Stimulated activated CD8-positive, alpha-beta memory T cell treated with anti-CD3 and anti-CD28 coated beads, Interleukin-4, amount 100 ng/mL, for 1 hour (primary cell): ENCODE measurements at places on chromosomes 3 and 15.

DNA sequence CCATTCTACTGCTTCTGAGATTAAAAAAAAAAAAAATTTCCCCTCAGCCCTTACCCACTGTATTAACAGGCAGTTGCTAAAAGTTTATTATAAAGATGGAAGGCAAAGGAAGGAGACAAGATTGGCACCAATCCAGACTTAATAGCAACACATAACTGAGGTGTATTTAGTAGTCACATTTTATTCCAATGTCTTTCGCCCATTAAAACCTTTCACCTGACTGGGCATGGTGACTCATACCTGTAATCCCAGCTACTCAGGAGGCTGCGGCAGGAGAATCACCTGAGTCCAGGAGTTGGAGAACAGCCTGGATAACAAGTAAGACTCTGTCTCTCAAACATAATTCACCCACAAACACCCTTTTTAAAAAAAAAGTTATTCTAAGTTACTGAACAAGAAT is 4.4 kb downstream of the ACAP2 start:
- no peak for DNase-seq

GRCh38 chr3:107239703-107240102 is 137.5 kb upstream of the CCDC54 start:
- no peak for DNase-seq

- no peak for DNase-seq
These were observed 55.6 kb upstream of the XCR1 start for GRCh38 chr3:46082849-46083248.

- DNase-seq = no peak
These were observed 9.5 kb downstream of the MAPK6 start for GRCh38 chr15:52028431-52029093.

- DNase-seq = no peak
These were observed at the start of gene SLCO2A1 for GRCh38 chr3:134029734-134030378. Gene SLCO2A1, minus strand, starts transcription at chr3:134029925. Its CDS starts 123 bp downstream, at chr3:134029802.

DNA sequence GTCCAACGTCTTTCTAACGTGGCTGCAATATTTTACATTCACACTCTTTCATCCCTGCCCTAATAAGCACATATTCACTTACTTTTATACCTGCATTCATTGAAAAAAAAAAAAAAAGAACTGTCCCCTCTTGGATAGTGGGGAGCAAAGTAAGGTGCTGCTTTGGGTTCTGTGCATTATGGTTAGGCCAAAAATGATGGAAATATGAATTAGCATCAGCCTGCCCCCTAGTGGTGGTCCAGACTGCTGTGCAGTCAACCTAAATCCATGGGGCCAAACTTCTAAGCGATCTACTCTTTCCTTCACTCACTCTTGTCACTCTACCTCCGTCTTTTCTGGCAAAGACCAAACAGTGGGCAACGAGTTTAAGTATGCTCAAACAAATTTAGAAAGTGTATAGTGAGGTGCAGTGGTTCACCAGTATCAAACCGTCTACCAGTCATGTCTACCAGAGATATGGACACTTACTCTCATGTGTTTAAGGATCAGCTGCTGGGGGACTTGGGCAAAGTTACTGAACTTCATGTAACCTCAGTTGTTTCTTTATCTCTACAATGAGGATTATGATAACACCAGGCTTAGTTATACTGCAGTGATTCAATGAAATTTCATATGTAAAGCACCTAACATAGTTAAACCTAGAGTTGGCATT is 61.5 kb upstream of the GRM7 start:
- DNase-seq = no peak

- DNase-seq = no peak
These were observed 8.8 kb upstream of the SEMA7A start for GRCh38 chr15:74442604-74443003.

DNA sequence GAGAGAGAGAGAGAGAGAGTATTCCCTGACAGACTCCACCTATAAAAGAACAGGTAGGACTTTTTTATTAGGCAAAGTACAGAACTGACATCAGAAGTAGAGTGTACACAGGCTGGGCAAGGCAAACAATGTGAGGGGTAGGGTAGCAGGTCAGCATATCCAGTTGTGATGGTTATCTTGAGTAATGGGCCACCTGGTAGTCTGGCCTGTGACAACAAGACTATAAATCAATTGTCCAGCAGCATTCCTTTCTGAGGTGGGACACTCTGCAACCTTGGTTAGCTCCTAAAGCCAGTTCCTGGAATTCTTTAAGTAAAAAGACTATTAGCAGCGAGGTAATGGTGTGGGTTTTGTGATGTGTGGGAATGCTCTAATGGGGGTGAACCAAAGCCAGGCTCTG is 14.9 kb upstream of the TMCC1 start:
- DNase-seq = no peak

DNA sequence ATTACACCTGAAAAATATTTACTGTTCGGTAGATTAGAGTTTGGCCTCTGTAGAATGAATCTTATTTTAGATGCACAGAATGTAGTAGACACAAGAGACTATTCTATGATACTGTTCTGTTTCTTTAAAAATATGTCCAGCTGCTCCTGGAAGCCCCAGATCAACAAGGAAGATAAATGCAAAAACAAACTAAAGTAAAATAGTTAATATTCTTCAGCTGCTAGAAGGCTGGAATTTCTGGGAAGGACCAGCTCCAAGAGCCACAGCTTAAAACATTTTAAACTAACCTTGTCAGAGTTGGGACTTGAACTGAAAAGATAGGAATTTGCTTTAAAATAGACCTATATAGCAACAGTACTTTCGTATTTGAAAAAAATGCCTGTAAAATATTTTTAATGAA is 277.9 kb downstream of the PTPRG start:
- no peak for DNase-seq

GRCh38 chr3:171225708-171226107 is 199.2 kb upstream of the SLC2A2 start:
- no peak for DNase-seq

DNA sequence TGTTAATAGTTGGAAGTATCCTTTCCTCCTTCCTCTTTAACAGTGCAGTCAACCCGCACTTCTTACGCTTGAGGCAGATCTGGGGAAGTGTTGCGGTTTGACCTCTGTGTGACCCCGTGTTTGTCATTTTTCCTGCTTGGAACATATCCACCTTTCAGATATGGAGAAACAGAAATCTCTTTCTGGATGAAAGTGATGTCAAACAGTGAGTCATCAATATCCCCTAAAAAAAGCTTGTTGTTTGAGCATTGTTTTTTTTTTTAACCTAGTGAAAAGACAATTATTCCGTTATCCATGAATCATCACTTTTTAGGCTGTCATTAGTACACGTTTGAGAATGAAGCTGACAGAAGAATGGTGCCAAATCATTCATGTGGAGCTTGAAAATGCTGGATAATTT is 293.7 kb downstream of the ARPP21 start:
- DNase-seq = no peak

GRCh38 chr3:140081887-140082286 is 146.9 kb downstream of the CLSTN2 start:
- no peak for DNase-seq

GRCh38 chr3:50950591-50950990 is 275.9 kb downstream of the DOCK3 start:
- DNase-seq = no peak

DNA sequence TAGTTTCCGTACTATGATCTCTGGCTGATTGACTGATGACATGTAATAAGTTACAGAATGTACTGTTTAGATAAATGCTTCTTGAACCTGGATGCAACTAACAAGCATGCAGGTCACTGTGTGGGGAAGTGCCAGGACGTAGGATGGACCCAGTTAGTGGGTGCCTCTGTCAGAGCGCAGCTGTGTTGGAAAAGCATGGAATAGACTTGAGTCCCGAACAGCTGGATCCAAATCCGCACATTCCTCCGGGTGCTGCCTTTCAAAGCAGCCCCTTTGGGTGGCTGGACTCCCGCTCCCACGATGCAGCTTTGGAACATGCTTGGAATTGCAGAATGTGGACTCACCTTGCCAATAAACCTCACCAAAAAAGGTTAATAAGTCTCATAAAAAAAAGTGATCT is 35.5 kb upstream of the ALDH1A3 start:
- no peak for DNase-seq

DNA sequence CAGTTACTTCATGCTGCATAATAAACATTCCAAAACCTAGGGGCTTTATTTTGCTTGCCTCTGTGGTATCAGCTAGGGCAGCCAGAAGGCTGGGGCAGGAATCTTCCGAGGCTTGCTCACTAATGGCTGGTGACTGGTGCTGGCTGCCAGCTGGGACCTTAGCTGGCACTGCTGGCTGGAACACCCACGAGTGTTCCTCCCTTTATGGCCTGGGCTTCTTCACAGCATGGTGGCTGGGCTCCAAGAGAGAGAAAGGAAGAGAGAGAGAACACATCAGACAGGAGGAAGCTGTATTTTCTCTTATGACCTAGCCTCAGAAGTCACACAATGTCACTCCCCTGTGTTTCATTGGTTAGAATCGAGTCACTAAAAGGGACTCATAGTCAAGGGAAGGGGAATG is 23.9 kb upstream of the CDCP1 start:
- no peak for DNase-seq

- DNase-seq = no peak
These were observed 67.1 kb downstream of the MAGI1 start for GRCh38 chr3:65971293-65972252.

GRCh38 chr3:107689355-107689754 is 166.6 kb downstream of the BBX start:
- DNase-seq = no peak

GRCh38 chr3:114144909-114145688 is 33.8 kb downstream of the DRD3 start:
- DNase-seq = no peak

DNA sequence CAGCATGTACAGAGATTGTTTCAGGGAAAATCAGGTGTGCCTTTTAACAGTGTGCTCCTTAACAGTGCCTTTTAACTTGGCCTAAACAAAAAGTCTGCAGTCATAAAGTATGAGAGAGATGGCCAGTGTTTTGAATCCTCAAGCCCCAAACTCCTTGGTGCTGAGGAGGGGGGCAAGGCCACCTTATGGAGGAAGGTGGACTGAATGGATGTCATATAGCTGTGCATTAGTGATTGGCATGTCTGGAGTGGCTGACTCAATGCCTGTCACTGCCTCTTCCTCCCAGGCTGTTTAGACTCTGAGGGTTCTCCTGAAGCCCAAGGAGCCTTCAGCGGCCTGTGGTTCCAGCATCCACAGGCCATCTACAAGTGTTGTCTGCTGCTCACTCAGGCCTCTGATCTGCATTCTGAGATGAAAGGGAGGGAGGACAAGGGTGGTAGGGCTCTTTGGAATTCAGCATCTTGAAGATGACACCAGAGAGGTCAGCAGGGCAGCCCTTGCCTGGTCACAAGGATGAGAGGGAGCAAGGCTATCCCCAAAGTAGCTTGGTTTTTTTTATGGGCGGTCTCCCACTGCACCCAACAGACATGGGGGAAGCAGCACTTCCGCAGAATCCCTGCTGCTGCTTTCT is 1.5 kb downstream of the FOXL2NB start:
- DNase-seq = no peak

DNA sequence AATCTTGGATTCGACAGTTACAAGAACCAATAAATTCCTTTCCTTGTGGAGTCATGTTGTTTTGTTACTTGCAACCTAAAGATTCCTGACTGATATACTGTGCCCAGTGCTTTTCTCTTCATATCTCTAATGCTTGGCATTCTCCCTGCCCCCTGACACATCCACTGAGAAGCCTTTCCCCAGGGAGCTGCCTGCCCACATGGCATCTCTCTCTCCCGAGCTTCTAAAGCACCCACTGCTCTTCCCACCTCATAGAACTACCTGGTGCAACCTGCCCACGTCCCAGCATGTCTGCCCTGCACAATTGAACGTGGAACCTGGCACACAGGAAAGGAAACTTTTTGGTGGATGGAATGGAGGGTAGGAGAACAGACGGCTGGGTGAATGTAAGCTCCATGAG is 6.8 kb downstream of the CYP8B1 start:
- DNase-seq = no peak

GRCh38 chr15:32652178-32652577 is 10.7 kb downstream of the SCG5 start:
- DNase-seq = no peak

- no peak for DNase-seq
These were observed 53.9 kb downstream of the EIF4E3 start for GRCh38 chr3:71671216-71671845.

DNA sequence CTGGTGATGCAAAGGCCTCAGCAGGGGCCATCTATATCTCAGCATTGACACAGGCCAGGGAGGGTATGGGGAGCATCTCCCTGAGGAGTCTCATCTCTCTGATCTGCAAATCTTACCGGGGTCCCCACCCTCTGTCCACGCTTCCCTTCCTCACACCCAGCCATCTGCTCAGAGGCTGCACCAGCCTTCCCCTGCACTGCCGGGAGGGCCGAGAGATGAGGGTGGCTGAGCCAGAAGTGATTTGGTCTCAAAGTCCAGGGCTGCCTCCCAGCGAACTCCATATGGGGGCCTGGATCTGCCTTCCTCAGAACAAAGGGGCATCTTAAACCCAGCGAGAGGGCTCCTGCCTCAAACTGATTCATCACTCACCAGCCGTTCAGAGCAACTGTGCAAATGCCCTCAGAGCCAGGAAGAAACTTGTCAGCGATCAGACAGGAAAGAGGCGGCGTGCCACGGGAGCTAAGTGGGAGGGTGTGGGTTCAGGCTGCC is 4.6 kb downstream of the IGDCC3 start:
- no peak for DNase-seq
